ENCODE measurements at places on chromosomes 11 and 22.

DNA sequence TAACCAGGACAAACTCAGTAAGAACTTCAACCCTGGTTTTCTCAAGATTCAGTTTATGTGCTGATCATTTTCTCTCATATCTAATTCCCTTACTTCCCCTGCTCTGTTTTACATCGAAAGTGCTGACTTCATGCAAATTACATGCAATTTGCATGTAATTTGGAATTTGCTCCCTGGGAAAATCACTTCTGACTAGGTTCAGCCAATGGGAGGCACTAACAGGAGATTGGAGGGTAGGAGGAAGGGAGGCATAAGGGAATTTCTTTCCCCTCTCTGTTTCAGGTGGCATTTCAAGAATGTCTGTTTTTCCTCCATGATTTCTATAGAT, 363.3 kb upstream of the CCDC90B start:
- no peak for DNase-seq

DNA sequence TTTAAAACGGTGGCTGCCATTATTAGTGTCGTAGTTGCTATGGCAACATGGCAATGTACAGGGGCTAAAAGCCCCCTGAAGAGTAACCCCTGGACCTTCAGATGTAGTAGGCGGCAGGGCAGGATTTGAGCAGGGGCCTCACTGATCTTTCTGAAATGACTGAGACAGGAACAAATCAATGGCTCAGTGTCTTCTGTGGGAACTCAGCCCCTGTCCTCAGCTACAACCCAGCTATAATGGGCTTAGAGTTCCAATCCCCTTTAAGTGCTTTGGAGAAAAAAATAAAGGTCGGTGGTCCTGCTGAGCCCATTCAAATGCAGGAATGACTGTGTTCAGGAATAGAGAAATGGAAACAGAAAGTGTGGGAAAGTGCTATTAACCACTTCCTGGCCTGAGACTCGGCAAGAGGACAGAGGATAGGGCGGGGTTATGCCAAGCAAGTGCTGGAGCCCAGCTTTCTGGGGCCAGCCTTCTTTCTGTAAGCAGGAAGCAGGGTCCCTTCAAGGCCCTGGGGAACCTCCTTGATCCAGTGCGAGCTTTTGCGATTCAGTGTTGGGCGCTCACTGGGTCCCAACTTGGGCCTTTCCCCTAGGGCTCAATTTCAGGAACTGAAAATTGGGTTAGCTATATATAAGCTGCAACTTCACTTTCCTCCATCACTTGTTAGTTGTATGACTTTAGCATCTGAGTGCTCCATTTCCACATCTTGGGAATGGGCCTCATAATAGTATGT, 6.1 kb upstream of the CD82 start:
- peak; percentile 77 for DNase-seq

GRCh38 chr11:1770528-1770927, 6.8 kb upstream of the CTSD start:
- no peak for DNase-seq

- DNase-seq, result no peak
These were observed 132.5 kb downstream of the FBXO7 start for GRCh38 chr22:32607086-32607485.

All from ecto neural progenitor cell (in vitro differentiated cells).